ENCODE measurements at places on chromosomes 16 and 17.

DNA sequence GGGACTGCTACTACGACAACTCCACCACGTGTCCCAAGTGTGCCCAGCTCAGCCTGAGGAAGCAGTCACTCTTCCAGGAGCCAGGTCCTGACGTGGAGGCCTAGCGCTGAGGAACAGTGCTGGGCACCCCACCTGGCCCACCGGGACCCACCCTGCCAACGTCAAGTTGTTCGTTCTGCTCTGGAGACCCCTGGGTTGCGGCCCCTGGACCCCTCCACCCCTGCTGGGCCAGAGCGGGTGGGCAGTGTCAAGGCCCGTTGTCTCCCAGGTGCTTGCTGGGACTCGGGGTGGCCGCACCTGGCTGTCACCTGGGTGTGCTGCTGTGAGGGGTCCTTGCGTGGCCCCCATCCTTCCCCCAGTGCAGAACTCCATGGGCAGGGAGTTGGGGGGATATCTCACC is 34.4 kb downstream of the CDRT15L2 start:
- DNase-seq, result no peak

- DNase-seq, result no peak
Observed at GRCh38 chr16:80459331-80459777, 81.4 kb upstream of the DYNLRB2 start.

DNA sequence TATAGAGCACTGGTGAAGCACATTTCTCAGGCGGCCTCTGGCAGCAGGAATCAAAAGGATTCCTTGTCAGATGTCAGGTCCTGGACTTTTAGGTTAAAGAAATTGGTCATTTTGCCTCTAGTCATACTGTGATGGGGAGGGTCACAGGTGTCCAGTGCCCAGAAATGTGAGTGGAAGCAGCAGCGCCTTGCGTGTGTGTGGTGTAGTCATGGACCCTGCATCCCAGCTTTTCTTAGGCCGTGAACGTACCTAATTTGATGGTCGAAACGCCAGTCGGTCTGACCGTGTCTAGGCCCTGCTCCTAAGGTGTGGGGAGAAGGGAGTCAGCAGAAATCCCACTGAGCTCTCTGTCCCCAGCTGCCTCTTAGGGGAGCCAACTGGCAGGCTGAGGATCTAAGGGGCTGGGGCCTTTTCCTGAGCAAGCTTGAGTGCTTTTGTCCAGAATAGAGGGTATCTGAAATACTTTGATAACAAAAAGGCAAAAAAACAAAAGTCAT is 32.0 kb downstream of the POLR3E start:
- no peak for DNase-seq

DNA sequence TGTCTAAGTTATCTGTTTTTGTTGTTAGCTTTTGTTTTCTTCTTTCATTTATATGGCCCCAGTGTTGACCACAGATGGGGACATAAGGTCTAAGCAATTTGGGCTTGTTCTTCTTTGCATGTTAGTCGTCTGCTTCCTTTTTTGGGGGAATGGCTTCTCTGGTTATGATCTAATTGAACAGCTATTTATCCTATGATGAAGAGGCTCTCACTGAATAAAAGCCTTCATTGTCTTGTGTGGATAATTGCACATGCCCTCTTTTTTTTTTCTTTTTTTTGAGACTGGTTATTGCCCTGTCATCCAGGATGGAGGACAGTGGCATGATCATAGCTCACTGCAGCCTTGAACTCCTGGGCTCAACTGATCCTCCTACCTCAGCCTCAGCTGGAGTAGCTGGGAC is 13.7 kb downstream of the SMARCE1 start:
- no peak for DNase-seq

- no peak for DNase-seq
Observed at GRCh38 chr17:73663614-73664013, 19.4 kb upstream of the SDK2 start.

- DNase-seq, result no peak
Observed at GRCh38 chr17:78488867-78489634, 88.1 kb downstream of the DNAH17 start.

DNA sequence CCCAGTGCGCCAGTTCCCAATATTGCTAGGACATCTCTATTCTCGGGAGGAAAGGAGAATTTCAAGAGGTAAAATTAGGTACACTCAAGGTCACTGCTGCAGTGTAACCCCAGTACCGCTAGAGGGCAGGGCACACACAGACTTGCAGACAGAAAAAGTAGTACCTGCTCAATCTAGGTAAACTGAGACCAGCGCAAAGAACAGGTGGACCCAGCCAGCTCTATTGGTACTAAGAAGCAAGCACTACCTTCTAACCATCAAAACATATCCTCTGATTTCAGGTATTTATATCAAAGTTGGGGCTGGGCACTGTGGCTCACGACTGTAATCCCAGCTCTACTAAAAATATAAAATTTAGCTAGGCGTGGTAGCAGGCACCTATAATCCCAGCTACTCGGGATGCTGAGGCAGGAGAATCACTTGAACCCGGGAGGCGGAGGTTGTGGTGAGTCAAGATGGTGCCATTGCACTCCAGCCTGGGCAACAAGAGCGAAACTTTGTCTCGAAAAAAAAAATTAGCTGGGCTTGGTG is 3.6 kb upstream of the WDR81 start:
- DNase-seq, result no peak

DNA sequence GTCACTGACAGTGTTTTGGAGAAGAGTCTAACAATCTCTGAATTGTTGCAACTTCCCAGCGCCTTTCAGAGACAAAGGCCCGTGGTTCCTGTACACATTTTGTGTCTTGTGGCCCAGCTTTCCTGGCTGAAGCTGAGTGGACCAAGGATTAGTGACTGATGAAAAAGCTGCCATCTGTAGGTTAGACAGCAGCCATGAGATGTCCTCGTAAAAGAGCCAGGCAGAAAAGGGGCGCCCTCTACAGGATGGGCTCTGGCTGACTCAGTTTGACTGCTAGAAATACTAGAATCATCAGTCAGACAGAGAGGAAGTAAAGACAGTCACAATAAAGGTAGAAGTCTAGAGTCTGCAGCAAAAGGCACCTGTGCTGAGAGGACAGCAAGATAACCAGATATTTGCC is 26.5 kb upstream of the NF1 start:
- DNase-seq, result no peak

- no peak for DNase-seq
Observed at GRCh38 chr16:19434584-19434983, 16.9 kb downstream of the TMC5 start.

DNA sequence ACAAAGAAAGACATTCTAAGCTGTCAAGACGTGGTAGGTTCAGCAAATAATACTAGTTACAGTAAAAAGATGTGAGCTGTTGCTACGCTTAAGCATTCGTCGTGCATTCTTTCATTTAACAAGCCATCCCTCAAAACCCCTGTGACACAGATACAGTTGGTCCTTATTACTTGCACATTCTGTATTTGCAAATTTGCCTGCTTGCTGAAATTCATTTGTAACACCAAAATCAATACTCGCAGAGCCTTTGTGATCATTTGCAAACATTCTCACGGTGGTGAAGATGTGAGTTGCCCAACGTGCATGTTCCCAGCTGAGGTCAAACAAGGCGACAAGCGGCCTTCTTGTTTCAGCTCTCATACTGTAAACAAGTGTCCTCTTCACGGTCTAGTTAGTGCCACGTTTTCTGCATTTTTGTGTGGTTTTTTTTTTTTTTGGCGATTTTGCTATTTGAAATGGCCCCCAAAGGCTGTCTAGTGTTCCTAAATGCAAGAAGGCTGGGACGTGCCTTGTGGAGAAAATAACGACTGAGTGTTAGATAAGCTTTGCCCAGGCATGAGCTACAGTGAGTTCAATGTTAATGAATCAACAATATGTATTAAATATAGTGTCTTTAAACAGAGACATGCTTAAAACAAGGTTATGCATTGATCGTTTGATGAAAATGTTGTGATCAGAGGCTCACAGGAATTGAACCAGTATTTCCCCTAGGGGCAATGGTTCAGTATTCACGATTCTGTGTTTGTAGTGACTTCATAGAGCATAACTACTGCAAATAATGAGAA is 84.1 kb downstream of the RAB11FIP4 start:
- no peak for DNase-seq

- DNase-seq, result no peak
Observed at GRCh38 chr17:10976401-10976800, 138.5 kb upstream of the PIRT start.

DNA sequence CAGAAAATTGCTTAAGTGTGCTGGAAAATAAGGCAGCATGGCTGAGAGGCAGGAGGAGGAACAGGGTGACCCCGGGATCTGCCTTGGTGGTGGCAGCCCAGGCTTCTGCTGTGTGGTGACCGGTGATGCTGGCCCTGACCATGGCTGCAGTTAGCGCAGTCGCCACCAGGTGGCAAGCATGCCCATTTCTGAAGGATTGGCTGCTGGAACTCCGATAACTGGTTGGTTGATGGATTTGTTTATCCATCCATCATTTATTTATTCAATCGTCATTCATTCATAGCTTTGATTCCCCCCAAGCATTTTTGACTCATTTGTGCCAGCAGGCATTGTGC is 29.1 kb upstream of the ITGA3 start:
- DNase-seq, result peak; percentile 73

- no peak for DNase-seq
Observed at GRCh38 chr17:32523017-32523680, 36.4 kb downstream of the CDK5R1 start.

DNA sequence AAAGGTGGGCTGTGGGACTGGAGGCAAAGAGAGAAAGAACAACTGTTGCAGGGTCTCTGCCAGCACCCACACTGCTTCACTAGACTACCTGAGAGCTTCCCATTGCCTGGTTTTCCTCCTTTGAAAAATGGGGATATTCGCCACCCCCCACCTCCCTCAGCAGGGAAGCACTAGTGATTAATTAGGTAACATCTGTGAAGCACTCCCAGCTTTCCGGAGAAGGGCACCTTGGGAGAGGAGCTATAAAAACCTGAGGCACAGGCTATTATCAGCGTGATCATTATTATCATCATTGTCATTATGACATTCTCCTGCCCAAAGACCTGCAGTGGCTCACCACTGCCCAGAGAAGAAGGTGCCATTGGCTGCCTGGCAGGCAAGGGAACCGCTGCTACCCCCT is 83.5 kb downstream of the XYLT1 start:
- no peak for DNase-seq

- DNase-seq, result no peak
Observed at GRCh38 chr17:74116087-74116717, 87.3 kb upstream of the RPL38 start.

DNA sequence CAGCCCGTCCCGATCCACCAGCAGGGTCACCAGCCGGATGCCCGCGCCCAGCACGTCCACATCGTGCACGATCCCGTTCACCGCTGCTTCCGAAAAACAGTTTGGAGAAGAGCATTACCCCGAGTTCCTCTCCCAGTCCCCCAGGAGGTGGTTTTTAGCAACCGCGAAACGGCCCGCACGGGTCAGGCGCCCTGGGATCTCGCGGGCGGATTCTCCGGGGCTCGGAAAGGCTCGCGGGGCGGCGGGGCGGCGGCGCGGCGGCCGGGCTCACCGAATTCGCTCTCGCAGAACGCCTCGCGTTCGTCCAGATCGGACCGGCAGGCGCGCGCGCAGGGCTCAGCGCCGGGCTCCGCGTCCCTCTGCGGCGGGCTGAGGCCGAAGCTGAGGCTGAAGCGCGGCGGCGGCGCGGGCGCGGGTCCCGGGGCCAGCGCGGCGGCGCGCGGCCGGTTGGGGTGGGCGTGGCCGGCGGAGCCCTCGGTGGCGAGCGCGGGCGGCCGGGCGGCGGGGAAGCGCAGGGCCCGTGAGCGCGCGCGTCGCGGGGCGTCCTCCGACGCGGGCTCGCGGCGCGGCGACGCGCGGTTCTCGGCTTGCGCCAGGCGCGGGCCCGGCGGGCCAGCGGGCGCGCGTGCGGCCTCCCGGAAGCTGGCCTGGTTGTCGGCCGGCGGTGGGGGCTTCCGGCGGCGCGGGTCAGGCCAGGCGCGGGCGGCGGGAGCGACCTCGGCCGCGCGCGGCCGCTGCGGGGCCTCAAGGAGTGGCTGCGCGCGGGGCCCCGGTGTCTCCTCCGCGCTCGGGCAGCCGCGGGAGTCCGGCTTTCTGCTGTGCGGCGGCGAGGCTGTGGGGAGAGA is 2.9 kb downstream of the C17orf58 start:
- peak; percentile 83 for DNase-seq

- no peak for DNase-seq
Observed at GRCh38 chr16:24771132-24771778, 41.8 kb downstream of the TNRC6A start.

- DNase-seq, result no peak
Observed at GRCh38 chr17:19338031-19338990, 24.2 kb downstream of the B9D1 start.
